NCI-H524 treated with DMSO at 0.1 percent for 48 hours (cell line): ENCODE measurements at places on chromosomes 2 and 18.

GRCh38 chr2:237682856-237683670 lies 55.7 kb downstream of the LRRFIP1 start:
- no peak for DNase-seq

- DNase-seq, result no peak
Observed at GRCh38 chr2:319059-319600, 31.2 kb upstream of the ALKAL2 start.

DNA sequence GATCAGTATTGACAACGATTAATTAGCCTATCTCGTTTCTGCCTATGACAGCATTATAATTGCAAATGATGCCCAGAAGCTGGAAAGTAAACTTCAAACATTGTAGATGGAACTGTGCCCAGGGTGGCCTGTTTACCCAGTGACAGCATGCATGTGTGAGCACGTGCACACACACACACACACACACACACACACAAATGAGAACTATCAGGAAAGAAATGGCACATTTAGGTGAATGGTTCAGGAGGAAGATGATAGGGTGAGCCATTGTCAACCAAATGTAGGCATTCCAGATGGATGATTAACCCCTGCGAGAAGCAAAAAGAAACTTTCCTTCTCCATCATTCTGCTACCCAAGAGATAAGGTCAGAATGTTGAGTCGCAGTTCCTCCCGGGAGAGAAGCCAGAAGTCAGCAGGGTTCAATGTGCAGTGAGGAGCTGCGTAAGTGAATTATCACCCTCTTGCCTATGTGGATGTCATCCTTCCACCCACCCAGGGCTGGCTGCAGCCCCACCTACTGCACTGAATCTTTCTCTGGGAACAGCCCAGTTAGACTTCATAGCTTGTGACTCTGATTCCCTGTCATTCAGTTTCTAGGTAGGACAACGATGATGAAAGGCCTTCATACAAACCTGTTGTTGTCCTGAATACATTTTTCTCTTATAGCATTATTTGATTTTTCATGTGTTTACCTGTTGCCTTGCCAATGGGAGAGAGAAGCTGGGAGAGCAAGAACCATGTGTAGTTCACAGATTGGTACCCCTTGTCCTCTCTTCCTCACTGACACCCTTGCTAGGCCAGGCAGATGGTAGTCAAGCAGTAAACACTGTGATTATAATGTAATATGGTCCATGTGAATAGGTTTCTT lies 3.5 kb upstream of the APOB start:
- DNase-seq, result no peak

DNA sequence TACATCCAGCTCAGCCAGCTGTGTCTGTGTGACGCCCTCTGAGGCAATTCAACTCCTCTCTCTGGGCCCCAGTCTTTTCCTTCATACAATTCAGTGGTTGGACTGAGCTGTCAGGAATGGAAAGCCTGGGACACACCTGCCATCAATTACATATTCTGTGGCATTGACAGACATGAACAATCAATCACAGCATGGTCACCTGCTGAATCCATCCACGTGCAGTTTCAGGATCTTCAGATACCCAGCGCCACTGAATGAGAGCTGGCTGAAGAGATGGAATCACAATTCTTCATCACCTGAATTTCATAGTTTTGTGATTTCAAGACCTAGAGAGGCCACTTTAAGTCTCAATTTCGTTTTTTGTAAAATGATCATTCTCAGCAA lies 5.1 kb downstream of the ADRA2B start:
- DNase-seq, result no peak

- no peak for DNase-seq
Observed at GRCh38 chr2:59236723-59237122, 995.6 kb upstream of the FANCL start.

DNA sequence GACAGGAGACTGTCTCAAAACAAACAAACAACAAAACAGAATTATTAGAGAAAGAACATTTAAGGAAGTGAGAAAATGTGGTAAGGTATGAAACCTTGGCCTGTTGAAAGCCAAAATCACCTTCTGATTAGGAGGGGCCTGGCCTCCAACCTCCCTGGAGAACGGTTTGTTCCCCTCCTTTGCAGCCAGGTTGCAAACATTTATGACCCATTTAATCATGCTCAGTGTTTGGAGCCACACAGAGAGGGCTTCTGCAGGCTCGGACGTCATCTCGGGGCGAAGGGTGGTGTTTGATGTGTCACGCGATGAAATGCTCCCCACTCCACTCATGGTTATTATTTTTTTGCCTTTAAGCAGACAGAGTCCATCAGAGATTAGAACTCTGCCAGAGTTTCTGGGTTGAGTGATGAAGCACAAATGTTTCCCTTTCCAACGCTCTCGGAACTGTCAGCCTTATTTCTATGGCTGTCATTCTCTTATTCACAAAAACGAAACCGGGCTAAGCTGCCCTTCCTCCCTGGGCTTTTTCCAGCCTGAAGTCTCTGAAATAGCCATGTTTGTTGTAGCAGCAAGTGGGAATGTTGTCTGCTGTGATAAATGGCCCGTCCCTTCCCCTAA lies 33.6 kb upstream of the ROCK2 start:
- no peak for DNase-seq

- no peak for DNase-seq
Observed at GRCh38 chr2:960061-960736, 9.6 kb downstream of the SNTG2 start.

DNA sequence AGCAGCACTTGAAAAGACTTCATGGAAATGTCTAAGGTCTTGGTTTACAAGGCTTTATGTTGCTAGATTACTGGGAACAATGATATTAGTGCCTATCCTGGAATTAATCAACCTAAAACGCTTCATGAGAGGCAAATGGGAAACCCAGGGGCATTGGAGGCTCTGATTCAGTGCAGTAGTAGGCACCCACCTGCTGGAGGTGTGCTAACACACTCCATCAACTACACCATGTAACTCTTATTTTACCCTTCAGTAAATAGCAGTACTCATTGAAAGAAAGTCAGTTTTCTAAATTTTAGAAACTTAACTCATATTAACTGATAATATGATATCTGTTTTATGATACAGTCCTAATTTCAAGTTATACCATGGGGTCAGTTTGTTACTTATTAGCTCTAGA lies 17.4 kb upstream of the HNRNPA3 start:
- DNase-seq, result no peak

DNA sequence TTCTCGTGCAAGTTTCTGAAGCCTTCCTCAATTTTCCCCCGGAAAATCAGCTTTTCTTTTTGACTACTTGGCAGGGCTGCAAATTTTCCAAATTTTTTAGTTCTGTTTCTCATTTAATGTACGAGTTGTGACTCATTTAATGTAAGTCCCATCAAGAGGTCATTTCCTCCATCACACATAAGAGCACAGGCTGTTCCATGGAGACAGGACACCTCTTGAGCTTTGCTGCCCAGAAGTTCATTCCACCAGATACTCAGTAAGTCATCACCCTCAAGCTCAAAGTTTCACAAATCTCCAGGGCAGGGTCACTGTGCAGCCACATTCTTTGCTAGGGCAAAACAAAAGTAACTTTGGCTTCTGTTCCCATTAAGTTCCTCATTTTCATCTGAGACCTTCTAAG lies 101.5 kb upstream of the TEKT4 start:
- DNase-seq, result no peak

DNA sequence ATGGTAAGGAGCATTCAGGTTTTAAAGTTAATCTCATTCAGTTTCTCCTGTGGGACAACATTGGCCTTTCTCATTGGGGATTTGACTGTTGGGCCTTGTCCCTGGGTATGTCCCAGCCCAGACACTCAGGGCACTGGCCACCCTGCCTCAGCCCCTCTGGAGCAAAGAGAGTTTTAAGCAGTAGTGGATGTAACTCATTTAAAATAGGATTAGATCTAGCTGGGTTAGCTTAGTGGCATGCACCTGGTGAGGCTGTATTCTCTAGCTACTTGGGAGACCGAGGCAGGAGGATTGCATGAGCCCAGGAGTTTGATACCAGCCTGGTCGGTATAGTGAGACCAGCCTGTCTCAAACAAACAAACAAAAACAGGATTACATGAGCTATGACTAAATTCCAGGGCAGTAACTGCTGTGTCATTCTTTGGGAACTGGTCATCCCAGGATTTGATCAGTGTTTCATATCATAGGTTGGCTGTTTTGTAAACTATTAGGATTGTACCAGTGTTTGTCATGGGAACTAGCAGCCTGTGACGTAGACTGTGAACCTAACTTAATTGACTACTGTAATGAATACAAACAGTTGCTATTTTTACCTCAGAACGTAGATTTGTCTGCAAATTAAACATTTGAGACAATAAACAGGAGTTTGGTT lies 12.5 kb downstream of the INPP4A start:
- no peak for DNase-seq

DNA sequence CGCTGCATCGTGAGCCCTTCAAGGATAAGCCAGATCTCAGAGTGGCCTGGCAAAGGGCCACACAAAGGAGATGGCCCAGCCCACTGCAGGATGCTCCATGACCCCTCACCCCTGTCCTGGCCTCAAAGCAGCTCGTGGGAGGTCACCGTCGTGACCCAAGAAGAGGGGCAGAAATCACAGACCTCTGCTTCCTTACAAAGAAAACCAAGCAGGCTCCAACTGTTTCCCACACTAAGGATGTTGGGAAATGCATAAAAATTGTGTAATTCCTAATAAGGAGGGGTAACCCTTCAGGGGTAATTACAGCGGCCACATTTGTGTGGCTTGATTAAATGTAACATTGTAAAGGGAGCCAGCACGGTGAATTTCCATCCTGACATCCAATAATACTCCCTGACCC lies 102.3 kb downstream of the BOD1L2 start:
- no peak for DNase-seq

GRCh38 chr18:7754725-7755181 lies 187.6 kb downstream of the PTPRM start:
- DNase-seq, result no peak

DNA sequence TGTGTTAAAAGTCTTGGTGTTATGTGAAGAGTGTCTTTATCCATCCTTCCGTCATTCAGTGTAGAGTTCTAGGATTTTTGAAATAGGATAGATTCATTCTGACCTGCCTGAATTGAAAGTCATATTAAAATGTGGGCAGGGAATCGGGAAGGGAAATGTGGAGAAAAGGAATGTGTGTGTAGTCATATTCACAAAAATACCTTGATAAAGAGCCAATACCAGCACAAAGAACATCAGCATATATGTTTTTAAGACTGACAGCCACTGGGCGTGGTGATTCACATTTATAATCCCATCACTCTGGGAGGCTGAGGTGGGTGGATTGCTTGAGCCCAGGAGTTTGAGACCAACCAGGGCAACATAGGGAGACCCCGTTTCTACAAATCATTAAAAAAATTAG lies 188.1 kb downstream of the CAMKMT start:
- no peak for DNase-seq

DNA sequence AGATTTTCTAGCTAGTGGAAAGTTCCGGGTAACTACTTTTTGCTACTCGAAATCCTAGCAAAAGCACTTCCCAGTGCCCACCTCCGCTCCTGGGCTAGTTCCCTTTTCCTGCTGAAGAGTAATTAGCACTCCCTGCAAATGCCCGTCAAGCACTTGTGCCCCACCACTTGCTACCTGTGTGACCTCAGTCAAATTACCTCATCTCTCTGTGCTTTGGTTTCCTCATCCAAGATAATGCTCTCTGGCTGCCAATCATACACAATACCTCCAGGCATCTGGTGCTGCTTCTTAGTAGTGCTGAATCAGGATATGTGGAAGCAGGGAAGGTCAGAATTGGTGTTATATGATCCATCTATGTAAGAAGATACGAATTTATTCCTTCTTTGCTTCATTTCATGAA lies 102.1 kb upstream of the CDCA7 start:
- DNase-seq, result no peak
